ENCODE measurements at places on chromosomes 13 and 19.
A peak's percentile ranks its signal among the peaks of the same experiment; 100 is the strongest.

GRCh38 chr13:73835138-73835721 lies 299.0 kb downstream of the KLF12 start:
- peak; percentile 58 for DNase-seq

- peak; percentile 20 for DNase-seq
Measured at GRCh38 chr13:94345374-94346195, 133.9 kb downstream of the DCT start.

DNA sequence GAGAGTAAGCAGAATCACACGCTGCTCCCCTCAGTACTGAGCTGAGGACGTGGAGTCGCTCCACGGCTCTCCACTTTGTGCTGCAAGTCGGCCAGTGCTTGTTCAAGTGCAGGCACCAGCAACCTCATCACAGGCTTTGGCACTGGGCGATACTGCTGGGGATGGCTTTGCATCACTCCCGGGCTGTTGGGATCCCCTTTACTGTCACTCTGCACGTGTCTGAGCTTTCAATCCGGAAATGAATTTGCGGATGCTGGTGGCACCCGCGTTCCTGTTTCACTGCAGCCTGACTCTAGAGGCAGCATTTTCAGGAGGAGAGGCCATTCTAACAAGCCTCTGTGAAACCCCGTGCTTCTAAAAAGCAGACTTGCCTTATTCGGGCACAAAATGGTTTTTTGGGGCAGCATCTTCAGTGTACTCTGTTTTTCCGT lies 19.1 kb downstream of the SMARCA4 start:
- DNase-seq: no peak

- DNase-seq: no peak
Measured at GRCh38 chr13:76968041-76968440, 19.7 kb downstream of the ACOD1 start.

- DNase-seq: no peak
Measured at GRCh38 chr13:67961331-67961730, 731.2 kb upstream of the PCDH9 start.

DNA sequence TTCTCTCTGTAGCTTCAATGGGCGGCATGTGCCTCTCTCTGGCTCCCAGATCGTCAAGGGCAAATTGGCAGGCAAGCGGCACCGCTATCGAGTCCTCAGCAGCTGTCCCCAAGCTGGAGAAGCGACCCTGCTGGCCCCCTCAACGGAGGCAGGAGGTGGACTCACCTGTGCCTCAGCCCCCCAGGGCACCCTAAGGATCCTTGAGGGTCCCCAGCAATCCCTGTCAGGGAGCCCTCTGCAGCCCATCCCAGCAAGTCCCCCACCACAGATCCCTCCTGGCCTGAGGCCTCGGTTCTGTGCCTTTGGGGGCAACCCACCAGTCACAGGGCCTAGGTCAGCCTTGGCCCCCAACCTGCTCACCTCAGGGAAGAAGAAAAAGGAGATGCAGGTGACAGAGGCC lies 1.7 kb downstream of the POLR1G start:
- no peak for DNase-seq

GRCh38 chr19:58261968-58262921 lies 16.5 kb upstream of the ZNF8 start:
- DNase-seq: no peak

DNA sequence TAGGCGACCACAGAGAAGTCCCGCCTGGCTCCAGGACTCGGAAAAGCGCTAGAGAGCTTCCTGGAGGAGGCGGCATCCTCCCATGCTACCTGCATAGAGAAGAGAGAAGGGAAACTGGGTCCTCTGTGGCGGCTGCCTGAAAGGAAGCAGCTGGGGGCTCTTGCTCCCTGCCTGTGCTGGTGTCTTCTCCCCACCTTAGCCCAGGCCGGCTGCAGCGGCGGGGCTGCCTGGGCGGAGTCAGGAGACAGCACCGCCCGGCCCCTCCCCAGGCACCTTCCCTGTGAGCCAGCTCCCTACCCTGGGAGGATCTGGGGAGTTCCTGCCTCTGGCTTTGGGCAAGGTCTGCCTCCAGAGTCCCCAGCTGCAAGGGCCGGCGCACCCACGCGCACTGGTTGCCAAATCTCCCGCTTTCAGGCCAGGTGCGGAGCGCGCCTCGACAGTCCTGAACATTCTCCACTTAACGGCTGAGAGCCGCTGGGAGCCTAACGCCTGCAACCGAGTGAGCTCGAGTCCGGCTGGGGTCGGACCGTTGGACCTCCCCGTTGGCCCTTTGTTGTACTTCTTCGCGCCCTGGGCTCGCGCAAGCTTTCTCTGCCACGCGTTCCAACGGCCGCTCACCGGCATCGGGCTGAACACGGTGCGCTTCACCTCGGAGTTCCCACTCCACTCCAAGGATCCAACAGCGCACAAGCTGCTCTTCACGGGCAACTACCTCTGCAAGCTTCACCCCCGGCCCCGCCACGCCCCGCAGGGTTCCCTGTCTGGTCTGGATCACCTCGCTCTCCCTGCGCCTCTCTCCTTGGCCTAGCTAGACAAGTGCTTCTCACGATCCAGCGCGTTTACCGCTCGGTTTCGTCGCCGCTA lies 21.8 kb upstream of the ZNF30 start:
- no peak for DNase-seq

- DNase-seq: no peak
Measured at GRCh38 chr19:31179471-31179852, 169.8 kb downstream of the TSHZ3 start.

GRCh38 chr13:100520936-100521850 lies 67.4 kb downstream of the GGACT start:
- no peak for DNase-seq

- DNase-seq: peak; percentile 59
Measured at GRCh38 chr13:73364736-73365135, 305.9 kb downstream of the KLF5 start.

DNA sequence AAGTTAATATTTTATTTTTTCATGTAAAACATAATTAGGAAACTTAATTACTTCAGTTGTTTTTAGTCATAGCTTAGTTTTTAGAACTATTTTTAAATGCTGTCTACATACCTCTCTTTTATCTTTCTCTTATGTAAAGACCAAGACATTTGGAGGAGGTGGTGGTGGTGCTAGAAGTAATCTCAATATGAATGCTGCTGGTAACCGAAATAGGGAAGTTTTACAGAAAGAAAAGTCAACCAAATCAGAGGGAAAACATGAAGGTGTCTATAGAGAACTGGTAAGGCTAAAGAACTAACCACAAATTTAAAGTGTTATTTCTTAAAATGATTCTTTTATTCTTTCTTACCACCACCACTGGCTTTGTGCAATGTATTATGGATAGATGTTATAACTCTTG lies 97.3 kb downstream of the TDRD3 start:
- no peak for DNase-seq

DNA sequence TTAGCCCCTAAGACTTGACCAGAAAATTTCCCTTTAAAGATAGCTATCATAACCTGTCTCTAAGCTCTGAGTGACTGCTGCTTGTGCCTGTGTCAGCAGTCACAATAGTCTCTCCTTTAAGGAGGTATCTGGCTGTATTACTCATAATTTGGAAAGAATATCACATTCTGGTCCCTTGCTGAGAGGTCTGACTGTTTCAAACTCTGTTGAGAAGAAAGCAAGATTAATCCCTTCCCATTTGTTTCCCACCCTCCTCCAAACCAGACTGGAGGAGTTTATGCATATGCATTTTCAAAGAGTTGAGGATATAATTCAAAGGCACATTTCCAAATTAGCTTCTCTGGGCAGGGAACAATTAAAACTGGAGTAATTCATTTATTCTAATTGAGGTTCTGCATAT lies 2.3 kb downstream of the HTR2A start:
- no peak for DNase-seq

GRCh38 chr19:408441-408901 lies 476 bp downstream of the C2CD4C start:
- no peak for DNase-seq

DNA sequence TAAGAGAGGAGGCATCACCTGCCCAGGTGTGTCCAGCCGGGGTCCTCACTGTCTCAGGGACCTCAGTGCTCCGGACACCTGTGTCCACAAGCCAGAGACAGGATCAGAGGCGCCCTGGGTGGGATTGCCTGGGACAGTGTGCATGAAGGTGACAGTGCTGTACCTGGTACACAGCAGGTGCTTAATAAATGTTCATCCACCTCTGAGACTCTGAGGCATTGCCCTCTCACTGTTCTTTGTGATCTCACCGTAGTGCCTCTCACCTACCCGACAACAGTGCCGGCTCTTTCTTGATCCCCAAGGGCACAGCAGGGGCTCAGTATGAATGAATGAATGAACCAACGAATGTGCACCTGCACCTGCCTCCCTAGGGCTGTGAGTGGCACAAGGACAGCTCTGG lies 9.2 kb downstream of the RDH13 start:
- no peak for DNase-seq
